ENCODE measurements at places on chromosomes 3 and 15. TPM values are rescaled to one million over a fixed set of nuclear protein-coding genes. Genes with fewer than 3 reads are reported as not detected.

- peak; percentile 23 for DNase-seq
Observed at GRCh38 chr3:127448161-127448561, 142.4 kb downstream of the TPRA1 start.

Gene MOBP
- 0.92 TPM for total RNA-seq

Gene PAQR9
- total RNA-seq = not detected

Gene UROC1
- total RNA-seq = not detected

DNA sequence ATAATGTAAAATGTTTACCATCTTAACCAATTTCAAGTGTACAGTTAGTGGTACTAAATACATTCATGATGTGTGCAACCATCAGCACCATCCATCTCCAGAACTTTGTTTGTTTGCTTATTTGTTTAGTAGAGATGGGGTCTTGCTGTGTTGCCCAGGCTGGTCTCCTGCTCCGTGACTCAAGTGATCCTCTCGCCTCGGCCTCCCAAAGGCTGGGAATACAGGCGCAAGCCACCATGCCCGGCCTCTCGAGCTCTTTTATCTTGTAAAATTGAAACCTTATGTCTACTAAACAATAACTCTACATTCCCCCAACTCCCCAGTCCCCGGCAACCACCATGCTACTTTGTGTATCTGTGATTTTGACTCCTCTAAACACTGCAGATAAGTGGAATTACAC, 31.9 kb downstream of the FBXO45 start:
- DNase-seq = no peak
